ENCODE measurements at places on chromosomes 13 and 19.
A peak's percentile ranks its signal among the peaks of the same experiment; 100 is the strongest.

DNA sequence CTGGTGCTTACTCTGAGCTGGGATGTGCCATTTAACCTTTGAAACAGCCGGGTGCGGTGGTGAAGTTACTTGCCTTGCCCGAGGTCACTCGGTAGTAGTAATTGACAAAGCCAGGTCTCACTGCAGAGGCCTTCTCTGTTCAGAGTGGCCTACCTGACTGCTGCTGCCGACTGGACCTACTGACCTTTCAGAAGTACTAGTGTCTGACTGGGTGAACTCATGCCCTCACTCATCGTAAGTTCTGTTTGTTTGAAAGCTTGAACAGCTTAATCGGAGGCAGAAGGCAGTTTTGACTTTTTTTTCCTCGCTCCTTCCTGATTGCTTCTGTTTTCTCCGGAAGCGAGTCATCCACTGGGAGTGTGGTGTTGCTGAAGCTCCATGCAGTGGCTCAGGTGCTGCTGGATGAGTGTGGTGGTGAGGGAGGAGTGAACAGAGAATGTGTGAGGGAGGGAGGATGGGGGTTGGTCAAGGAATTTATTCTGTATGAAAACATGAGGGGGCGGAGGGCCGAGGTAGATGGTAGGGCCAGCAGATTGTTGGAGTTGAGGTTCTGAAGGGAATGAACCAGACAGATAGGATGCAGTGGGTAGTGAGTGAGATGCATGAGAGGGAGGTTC is 2.7 kb downstream of the SPINT2 start:
- DNase-seq, result no peak

DNA sequence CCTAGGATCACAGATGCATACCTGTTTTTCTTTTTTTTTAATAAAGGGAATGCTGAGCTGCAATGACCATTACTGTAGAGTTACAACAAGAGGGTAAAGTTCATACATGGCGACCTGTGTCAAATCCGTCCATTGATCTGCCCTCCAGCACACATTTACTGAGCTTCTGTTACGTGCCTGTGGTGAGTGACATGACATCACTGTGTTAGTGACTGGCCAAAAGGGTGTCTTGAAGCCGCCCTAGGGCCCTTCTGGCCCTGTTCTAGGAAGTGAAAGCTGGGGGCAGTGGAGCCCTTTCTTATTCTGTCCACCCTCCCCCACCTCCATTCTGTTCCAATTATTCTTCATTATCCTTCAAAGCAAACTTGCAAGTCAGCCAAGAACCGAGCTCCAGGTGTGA is 66.3 kb downstream of the ZIC5 start:
- DNase-seq, result no peak

GRCh38 chr19:11942843-11943108 is 17.9 kb downstream of the ZNF700 start:
- no peak for DNase-seq

DNA sequence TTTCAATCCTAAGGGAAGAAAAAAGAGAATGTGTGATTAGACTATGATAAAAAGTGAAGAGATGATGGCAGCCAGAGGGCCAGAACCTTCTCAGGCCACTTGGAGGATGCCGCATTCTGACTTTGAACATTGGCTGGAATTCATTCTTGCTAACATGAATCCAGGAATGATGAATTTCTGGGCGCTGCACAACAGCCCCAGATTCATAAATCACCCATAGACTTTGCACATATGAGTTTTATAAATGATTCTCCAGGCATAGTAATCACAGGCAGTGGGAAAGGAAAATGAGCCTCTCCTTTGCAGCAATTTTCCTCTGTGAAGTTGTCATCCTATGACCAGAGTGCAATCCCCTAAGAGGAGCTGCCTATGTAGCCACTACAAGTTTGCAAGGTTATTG is 555.4 kb downstream of the KCTD12 start:
- DNase-seq, result no peak

DNA sequence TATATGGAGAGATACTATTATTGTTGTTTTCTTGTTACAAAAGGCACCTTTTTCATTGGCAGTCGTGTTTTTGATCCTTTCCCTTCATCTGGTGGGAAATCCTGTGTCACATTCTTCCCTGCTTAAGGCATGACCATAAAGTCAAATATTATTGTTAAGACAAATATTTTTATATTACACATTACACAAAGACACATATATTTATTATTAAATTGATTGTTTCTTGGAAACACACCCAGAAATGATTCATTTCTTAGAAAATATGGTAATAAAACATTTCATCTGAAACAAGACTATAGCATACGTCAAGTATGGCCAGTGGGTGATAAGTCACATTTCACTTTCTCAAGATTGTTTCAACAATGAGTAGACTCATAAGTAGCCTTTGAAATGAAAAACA is 77.3 kb downstream of the KCTD12 start:
- no peak for DNase-seq

DNA sequence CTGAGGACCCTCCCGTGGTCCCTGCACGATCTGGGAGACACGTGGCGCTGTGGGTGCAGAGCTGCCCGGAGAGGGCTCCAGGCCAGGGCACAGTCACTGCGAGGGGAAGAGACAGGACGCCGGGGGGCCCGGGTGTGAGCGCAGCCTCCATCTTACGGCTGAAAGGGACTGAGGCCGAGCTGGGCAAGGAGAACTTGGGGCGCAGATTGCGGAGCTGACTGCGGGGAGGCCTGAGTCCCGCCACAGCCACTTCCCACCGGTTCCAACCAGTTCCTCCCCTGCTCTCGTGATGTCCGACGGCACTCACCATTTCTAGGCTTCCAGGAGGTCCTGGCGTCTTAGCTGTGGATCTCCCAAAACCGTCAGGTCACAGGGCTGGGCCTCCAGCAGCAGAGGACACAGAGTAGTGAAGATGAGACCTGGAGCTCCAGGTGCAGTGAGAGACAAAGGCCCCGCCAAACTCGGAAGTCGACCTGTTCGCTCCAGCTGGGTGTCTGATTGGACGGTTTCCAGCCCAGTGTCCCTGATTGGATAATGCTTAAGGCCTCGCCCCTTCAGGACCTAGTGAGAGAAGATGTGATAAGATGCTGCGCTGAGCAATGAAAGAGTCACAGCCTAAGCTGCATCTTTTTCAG is 4.8 kb upstream of the ZNF253 start:
- no peak for DNase-seq

- DNase-seq, result peak; percentile 99
Measured at GRCh38 chr19:36772311-36773222, at the start of gene ZNF850. ZNF850 (minus strand) TSS chr19:36772807; CDS start chr19:36762606, 10,201 bp downstream.

DNA sequence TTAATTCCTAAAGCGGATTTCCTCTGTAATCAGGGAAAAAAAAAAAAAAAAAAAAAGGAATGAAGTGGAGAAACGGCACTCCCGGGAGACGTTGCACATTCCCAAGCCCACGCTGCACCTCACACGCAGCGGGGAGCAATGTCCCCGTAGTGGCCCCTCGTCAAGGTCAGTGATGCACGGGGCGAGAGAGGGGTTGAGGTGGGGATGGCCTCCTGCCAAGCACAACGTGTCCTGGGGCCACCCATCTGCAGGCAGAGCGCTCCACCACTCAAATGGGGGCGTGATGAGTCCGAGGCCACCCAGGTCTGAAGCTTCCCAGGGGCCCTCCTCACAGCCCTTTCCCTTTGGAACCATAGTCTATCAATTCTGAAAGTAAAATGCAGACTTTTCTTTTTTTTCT is 15.1 kb downstream of the PLK5 start:
- DNase-seq, result no peak

DNA sequence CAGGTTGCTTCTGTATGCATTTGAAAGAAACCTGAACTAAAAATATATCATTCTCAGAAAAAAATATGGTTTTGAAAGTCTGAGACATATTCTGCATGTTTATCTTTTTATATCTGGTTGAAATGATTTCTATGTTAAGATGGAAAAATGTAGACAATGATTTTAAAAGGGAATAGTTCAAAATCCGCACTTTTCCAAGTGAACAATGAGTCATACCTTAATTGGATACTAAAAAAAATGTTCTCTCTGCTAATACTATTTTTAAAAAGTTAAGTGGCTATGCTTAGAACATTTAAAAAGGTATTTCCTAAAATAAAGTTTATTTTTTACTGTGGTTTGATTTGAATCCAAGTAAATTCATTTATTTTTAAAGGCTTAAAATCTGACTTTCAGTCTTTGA is 801.4 kb downstream of the SLITRK6 start:
- no peak for DNase-seq

- no peak for DNase-seq
Measured at GRCh38 chr13:31001647-31002046, 69.2 kb downstream of the TEX26 start.

DNA sequence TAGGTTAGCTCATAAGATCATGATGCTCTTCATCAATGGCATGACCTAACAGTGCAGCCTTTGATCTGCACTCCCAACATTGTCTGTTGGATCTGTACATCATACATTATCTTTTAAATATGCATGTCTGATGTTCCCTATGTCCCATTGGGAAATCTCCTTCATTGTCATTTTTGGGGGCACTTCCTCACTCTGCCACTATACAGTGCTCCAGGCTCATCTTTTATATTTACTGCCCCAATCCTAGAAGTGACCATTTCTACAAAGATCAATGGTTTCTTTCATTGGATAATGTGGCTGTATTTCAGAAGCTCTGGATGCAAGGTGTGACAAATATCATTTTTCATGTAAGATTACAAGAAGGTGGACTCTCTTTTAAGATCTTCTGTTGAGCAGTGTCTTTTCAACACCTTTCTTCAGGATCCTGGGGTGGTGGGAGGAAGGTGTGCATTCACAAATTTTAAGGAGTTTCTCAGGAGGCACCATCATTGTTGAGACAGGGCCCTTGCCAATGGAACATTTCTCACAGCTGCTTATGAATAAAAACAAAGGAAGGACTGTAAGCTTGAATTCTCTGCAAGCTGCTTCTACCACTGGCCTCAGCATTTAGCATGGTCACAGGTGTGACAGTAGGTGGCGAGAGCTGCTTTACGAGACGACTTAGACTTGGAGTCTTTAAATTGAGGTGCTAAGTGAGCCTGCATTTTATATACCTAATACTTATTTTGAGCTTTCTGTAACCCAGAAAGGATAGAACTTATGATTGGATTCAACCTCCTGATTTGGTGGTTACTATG is 403.0 kb downstream of the LMO7 start:
- DNase-seq, result no peak

- DNase-seq, result no peak
Measured at GRCh38 chr13:80586356-80586755, 245.4 kb upstream of the SPRY2 start.

DNA sequence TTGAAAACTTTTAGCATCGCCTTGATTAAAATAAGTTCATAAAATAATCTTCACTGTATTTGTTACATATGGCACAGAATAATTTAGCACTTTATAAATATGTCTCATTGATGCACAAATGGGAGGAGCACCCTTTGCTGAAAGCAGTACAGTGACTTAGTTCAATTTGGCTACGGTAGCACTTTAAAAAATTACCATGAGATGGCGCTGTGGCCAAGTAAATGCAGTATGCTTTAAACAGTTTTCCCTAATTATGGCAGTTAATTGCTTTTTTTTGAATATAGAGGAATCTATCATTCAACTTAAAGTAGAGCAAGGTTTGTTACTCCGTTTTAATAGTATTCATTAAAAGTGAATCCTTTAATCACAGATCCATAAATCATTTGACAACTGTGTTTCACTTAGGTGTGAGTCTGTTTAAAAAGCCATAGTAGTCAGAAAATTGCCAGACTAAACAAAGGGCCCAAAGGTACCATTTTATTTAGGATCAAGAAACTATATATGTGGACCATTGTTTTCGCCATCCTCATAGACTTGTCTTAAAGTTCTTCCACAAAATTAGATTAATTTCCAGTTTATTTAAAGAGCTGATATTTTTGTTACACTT is 34.7 kb upstream of the ESD start:
- DNase-seq, result no peak

- DNase-seq, result no peak
Measured at GRCh38 chr19:6866741-6867151, 20.6 kb upstream of the ADGRE1 start.

DNA sequence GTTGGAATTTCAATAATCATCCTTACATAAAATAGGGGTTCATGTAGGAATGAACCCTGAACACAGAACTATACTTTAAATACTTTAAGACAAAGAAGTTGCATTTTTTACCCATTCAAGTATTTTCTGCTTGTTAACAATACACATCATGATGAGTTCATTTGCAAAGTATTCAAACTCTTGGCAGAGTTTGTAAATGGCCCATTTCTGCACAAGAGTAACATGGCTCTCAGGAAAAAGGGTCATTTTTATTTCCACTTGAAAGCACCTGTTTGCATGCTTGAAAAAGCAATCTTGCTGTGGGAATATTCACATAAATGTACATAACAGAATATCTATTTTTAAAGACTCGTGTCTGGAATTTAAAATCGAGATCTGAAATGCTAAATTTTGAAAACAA is 18.1 kb downstream of the ESD start:
- no peak for DNase-seq

DNA sequence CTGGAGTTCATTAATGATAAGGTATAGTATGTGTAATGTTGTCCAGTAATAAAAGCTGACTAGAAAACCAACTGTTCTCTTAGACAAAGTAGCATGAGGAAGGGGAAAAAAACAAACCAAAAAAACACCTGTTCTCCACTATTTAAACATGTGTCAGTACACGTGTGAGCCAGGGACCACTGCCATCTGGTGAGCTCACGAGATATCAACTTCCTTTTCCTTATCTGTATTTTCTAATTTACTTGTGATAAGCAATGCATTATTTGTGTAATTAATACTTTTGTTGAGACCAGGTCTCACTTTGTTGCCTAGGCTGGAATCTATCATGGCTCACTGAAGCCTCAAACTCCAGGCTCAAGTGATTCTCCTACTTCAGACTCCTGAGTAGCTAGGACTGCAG is 4.3 kb upstream of the SIX5 start:
- no peak for DNase-seq

- no peak for DNase-seq
Measured at GRCh38 chr19:23415561-23416191, 20.4 kb upstream of the ZNF91 start.

DNA sequence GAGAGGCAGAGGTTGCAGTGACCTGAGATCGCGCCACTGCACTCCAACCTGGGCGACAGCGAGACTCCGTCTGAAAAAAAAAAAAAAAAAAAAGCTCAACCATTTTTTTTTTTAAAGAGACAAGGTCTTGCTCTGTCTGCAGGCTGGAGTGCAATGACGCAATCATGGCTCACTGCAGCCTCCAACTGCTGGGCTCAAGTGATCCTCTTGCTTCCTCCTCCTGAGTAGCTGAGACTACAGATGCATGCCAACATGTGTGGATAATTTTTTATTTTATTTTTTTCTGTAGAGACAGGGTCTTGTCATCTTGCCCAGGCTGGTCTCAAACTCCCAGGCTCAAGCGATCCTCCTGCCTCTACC is 10.3 kb downstream of the EHD2 start:
- DNase-seq, result no peak

GRCh38 chr13:100069278-100069677 is 19.6 kb upstream of the PCCA start:
- no peak for DNase-seq

DNA sequence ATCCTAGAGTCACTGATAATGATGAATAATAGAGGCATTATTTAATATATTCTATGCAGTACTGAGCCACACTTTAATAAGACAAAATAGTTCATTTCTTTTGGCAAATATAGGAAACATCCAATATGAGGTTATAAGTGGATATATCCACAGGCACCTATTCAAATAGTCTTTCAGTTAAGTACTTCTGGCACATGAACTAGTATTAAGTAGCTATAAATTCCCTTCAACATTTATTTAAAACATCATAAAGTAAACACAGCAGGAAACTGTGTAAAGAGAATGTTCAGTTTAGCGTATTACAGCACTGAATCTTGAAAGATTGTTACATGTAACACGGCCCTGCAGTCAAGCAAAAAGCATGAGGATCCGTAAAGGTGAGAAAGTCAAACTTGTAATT is 463.3 kb upstream of the KLF12 start:
- DNase-seq, result no peak
